Tibial artery (tissue), 4 donors: ENCODE measurements at places on chromosomes 13 and 19.
A peak's percentile ranks its signal among the peaks of the same experiment; 100 is the strongest.

DNA sequence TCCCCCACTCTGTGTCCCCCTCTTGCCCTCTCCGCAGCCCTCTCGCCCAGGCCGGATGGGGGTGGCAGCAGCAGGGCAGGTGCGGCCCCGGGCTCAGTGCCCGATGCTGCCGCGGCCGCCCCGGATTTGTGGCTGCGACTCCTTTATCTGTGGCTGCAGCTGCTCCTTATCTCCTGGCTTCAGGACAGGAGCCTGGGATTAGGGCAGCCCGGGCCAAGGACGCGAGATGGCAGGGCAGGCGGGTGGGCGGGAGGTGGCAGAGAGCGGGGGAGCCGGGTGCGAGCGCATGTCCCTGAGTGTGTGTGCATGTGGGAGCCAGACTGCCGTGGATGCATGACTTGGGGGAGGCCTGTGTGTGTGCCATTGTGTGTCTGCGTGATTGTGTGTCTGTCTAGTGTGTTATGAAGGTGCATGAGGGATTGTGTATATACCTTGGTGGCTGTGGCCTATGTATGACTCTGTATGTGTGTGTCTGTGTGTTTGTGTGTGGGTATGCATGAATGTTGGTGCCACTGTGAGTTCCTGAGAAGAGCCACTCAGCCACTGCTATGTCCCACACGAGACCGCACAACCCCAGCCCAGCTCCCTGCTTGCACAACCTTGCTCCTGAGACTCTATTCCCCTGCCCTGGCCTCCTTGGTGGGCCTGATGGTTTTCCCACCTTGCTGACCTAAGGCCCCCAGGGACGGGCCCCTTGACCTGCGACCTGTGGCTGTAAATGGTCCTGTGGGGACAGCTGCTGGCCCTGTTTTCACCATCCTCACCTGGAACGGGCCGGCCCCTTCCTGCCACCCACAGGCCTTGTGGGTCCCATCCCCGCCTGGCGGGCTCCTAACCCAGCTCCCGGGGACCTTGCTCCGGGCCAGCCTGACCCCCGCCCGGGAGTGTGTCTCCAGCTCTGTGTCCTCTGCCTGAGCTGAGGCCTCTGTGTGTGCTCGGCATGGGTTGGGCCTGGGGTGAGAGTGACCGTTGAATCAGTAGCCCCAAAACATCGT is 5.3 kb upstream of the NRTN start:
- H3K36me3 ChIP-seq = no peaks in the 10 kb centered on the region
- DNase-seq = no peak
- H3K27me3 ChIP-seq = peaks cover 69% of the 10 kb centered on the region
- H3K4me3 ChIP-seq = no peak overlapping the region
- peaks cover 8% of the 10 kb centered on the region for H3K4me1 ChIP-seq

DNA sequence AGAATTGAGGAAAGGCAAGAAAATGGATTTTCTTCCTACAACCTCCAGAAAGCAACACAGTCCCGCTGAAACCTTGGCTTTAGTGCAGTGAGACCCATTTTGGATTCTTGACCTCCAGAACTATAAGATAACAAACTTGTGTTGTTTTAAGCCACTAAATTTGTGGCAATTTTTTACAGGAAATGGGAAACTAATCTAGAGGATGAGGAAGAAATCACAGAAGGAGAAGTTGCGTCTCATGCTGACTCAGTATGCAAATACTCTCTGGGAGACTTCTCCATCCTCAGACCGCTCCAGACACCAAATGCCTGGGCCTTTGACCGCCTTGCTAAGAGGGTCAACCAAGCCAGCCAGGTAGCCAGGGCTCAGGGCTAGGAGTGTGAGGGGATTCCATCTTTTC is 13.1 kb upstream of the CEACAM16 start:
- H3K27me3 ChIP-seq = no peaks in the 10 kb centered on the region
- no peak overlapping the region for H3K27ac ChIP-seq
- no peaks in the 10 kb centered on the region for H3K4me1 ChIP-seq
- no peak for DNase-seq

- peak overlapping the region; percentile 93 for H3K27ac ChIP-seq
- no peaks in the 10 kb centered on the region for H3K27me3 ChIP-seq
- H3K4me3 ChIP-seq = peak overlapping the region; percentile 78
- DNase-seq = peak; percentile 90
These were observed 11.7 kb downstream of the CIC start for GRCh38 chr19:42280815-42281145.

- peak overlapping the region; percentile 94 for H3K27ac ChIP-seq
- no peak for DNase-seq
- no peaks in the 10 kb centered on the region for H3K27me3 ChIP-seq
- H3K4me1 ChIP-seq = peaks cover 57% of the 10 kb centered on the region
These were observed 21.7 kb downstream of the RFX2 start for GRCh38 chr19:6088602-6089049.

DNA sequence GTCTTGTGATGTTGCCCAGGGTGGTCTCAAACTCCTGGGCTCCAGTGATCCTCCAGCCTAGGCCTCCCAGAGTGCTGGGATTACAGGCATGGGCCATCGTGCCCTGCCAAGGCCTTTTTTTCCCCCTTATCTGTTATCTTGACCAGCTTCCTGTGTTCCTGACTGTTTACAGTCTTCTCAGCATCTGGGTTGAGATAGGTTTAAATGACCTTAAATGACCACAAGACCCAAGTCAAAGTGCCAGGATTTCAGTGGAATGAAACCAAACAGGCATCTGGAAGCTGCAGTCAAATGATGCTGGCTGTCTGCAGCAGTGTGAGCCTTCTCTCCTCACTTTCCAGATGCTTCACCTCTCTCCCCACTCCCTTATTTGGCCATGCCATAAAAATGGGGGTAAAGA is 114.2 kb upstream of the CLDN10 start:
- H3K4me3 ChIP-seq = no peak overlapping the region
- no peaks in the 10 kb centered on the region for H3K4me1 ChIP-seq
- no peaks in the 10 kb centered on the region for H3K36me3 ChIP-seq
- DNase-seq = no peak
- no peak overlapping the region for H3K27ac ChIP-seq

GRCh38 chr19:29806098-29806866 is 5.5 kb upstream of the CCNE1 start:
- H3K36me3 ChIP-seq = no peaks in the 10 kb centered on the region
- peaks cover 7% of the 10 kb centered on the region for H3K4me1 ChIP-seq
- no peak overlapping the region for H3K4me3 ChIP-seq
- no peak for DNase-seq

GRCh38 chr19:51124729-51125128 is at the start of gene SIGLEC9:
Gene SIGLEC9 (plus strand): TSS chr19:51124906. CDS start chr19:51124975, 69 bp downstream.
- no peaks in the 10 kb centered on the region for H3K36me3 ChIP-seq
- H3K4me1 ChIP-seq = no peaks in the 10 kb centered on the region
- H3K27me3 ChIP-seq = no peaks in the 10 kb centered on the region

DNA sequence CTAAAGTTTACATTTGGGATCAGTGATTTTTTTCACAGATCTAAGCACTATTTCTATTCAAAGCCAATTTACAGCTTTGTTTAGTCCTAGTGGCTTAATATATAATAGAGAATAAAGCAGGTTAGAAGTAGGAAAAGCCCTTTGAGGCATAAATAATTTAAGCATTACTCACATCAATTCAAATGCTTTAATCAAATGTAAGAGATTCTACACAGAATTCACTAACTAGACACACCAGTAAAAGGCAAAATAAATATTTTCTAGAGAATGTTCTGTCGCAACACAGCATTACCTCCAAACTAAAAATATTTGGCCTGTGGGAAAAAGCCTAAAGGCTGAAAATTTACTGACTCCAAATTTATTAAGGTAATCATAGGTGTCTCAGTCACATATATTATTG is 31.3 kb downstream of the KCTD12 start:
- DNase-seq = no peak
- H3K27ac ChIP-seq = no peak overlapping the region
- H3K27me3 ChIP-seq = no peaks in the 10 kb centered on the region
- no peaks in the 10 kb centered on the region for H3K4me1 ChIP-seq
- no peak overlapping the region for H3K4me3 ChIP-seq

- peak; percentile 48 for DNase-seq
- H3K27ac ChIP-seq = no peak overlapping the region
- no peaks in the 10 kb centered on the region for H3K27me3 ChIP-seq
- H3K4me1 ChIP-seq = peaks cover 11% of the 10 kb centered on the region
These were observed 23.8 kb downstream of the ATP11A start for GRCh38 chr13:112713517-112714253.

- no peak overlapping the region for H3K4me3 ChIP-seq
- H3K4me1 ChIP-seq = no peaks in the 10 kb centered on the region
- H3K27ac ChIP-seq = no peak overlapping the region
- no peaks in the 10 kb centered on the region for H3K27me3 ChIP-seq
These were observed 8.9 kb downstream of the ZSCAN1 start for GRCh38 chr19:58042495-58043340.

DNA sequence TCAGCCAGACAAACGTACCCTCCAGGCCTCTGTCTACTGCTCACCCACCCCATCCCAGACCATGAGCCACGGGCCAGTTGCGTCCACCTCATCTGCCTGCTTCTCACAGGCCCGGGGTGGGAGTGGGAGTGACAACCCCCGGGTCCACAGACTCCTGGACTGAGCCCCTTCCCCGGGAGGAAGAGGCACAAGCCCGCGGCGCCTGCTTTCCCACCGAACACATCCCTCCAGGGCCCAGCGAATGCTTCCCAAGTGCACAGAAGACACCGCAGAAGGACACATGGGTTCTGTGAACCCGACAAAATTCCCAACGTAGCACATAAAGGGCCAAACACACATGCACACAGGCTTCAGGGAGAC is 18.0 kb upstream of the PLPP2 start:
- H3K36me3 ChIP-seq = peaks cover 89% of the 10 kb centered on the region
- no peaks in the 10 kb centered on the region for H3K4me1 ChIP-seq
- no peak for DNase-seq
- no peak overlapping the region for H3K27ac ChIP-seq
- H3K4me3 ChIP-seq = no peak overlapping the region

DNA sequence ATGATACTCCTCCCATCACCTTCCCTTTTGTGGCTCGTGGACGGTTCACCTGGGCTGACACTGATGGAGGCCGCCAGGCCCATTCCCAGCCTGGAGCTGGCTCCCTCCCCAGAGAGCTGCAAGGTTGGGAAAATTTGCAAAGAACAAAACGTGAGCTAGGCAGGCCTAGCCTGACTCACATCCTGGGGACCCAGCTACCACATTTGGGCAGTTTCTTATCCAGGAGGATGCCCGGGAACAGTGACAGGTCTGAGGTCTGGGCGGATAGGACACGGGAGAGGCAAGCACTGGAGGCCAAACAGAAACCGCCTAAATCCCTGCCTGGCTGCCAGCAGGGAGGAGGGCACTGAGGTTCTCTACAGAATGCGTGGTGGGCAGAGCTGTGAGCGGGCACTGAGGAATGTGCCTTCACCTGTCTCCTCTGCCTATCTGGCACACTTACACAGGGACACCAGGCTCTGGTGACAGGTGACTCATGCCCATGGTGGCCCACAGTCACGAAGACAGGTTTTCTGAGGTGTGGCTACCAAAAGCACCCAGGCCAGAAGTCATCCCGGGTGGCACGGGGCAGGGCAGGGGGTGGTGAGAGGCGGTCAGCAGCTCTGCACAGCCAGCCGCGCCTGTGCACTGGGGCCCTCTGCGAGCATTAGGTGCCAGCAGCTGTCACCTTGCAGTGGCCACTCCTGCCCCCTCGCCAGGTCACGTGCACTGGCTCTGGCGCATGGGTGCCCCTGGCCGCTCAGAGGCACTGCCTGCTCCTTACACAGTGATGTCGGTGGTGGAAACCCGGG is 23.2 kb downstream of the SH3GL1 start:
- peaks cover 82% of the 10 kb centered on the region for H3K4me1 ChIP-seq
- no peaks in the 10 kb centered on the region for H3K36me3 ChIP-seq
- H3K27ac ChIP-seq = peak overlapping the region; percentile 97
- no peak for DNase-seq
- H3K4me3 ChIP-seq = no peak overlapping the region

DNA sequence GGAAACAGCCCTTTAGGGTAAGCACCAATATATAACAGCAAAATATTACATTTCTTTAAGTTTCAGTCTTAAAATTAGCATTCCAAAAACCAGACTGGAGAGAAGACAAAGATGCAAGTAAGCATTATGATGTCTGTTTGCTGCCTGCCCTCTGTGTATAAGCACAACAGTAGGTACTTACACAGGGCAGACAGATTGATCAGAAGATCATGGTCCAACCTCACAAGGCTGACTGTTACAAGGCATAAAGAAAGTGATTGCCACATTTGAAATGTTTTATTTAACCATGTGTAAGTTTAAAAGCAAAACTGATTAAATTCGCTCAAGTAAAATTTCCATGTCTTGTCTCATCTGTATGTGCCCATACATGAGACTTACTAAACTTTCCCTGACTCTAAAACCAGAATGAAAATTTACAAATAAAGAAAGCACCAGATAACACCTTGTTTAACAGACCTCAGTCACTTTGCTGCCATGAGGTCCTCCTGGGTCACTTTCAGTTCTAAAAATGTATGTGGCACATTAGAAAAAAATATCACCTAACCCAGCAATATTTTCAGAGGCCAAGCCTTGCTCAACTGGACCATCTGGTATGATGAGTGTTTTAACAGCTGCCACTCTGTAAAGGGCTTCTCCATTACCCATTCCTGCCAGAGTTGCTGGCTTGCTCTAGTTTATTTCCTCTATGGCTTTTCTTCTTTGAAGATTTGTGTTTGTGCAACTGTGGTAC is 297.0 kb downstream of the RBM26 start:
- no peak overlapping the region for H3K27ac ChIP-seq
- no peaks in the 10 kb centered on the region for H3K4me1 ChIP-seq
- H3K27me3 ChIP-seq = no peaks in the 10 kb centered on the region

DNA sequence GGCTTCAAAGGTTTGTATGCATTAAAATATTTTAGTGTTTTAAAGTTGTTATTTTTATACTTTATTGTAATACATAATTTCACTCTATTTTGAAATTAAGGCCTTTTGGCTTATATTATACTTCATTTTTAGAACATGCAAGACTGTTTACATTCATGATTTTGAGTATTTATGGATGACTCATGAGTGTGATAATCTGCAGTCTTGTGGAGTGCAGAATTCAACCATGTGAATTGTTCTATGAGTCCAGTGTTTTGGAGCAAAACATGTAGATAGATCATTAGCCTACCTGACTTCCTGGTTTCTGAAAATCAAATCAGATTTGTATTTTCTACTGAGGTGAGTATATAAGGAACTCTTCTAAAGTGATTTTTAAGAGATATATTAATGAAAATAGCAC is 241.8 kb downstream of the PCCA start:
- no peak overlapping the region for H3K27ac ChIP-seq
- no peak for DNase-seq
- H3K4me3 ChIP-seq = no peak overlapping the region
- no peaks in the 10 kb centered on the region for H3K4me1 ChIP-seq

- DNase-seq = no peak
- no peaks in the 10 kb centered on the region for H3K36me3 ChIP-seq
- no peak overlapping the region for H3K27ac ChIP-seq
- no peaks in the 10 kb centered on the region for H3K4me1 ChIP-seq
These were observed 351.6 kb upstream of the KLF12 start for GRCh38 chr13:74485757-74486156.

DNA sequence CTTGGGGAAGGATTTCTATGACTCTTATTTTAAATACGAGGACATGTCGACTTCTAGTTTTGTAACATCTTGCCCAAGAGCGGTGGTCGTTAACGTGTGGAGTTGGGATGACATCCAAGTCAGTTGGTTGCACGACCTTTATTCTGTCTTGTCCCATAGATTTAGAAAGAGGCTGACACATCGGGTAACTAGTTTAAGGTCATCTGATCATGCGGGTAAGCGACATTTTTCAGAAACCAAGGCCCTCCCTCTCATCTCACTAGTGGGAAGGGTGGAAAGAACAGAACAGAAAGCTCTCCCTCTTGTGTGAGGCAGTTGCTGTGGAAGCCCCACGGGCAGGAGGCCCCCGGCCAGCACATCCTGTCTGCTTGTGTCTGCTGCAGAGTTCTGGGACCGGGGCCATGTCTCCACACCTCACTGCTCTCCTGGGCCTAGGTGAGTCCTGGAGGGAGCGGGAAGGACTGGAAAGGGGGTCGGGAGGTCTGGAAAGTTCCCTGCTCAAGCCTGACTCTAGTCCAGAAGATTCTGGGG is at the start of gene LAIR2:
Gene LAIR2, plus strand, starts transcription at position 314 of the 531 bp plus-strand sequence. Its CDS starts 88 bp downstream, at position 402.
- no peak within 1 kb of the TSS for H3K27ac ChIP-seq
- H3K4me3 ChIP-seq = no peak within 1 kb of the TSS
- no peaks in the 10 kb centered on the region for H3K4me1 ChIP-seq
- no peaks in the 10 kb centered on the region for H3K36me3 ChIP-seq
- H3K27me3 ChIP-seq = no peaks in the 10 kb centered on the region
- DNase-seq = no peak
